ENCODE measurements at places on chromosomes 6 and 20.

- DNase-seq: no peak
Measured at GRCh38 chr20:6612606-6612923, 154.9 kb upstream of the BMP2 start.

- DNase-seq: no peak
Measured at GRCh38 chr6:112413780-112414179, 66.7 kb downstream of the RFPL4B start.

DNA sequence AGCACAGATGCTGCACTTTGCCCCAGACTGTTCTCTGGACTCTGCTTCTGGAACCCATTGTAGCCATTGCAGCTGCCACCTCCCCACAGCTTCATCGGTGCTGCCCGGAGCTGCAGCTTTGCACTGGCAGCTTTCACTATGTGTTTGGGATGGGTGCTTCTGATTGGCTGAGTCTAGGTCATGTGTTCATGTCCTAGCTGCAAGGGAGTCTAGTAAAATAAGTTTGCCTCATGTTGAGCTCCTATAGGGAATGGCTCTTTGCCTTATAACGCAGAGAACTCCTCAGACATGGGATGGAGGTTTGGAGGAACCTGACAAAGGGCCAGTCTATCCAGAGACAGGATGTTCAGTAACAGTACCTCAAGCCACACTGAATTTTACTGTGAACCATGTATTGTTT, 268.0 kb downstream of the BMP7 start:
- no peak for DNase-seq

DNA sequence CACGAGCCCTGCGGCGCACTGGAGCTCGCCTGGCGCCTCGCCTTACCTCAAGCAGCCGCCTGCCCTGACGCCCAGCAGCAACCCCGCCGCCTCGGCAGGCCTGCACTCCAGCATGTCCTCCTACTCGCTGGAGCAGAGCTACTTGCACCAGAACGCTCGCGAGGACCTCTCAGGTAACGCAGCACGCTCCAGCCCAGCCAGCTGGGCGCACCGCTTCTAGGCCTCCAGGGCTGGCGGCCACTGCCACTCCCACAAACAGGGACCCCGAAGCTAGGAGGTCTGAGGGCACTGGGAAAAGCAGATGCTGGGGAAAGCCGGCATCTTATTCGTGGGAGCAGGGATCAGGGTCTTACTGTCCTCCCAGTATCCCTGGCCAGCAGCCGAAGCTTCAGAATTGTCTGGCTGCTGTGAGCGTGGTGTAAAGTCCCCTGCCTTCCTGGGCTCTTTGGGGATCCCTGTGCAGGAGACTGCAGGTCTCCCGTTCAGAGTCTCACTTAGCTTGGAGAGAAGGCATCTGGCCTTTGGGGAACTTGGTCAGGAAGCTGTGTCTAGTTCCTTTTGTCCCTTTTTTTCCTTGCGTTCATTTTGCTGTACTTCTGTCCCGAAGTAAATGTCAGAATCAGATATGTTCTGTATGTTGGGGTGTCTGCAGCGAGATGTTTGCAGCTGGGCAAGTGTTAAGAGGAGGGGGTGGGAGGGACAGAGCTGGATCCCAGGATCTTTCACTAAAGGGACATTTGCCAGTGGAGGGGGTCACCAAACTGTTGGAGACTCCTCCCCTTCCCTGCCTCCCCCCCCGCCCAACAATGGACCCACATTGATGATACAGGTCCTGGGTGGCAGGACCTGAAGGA, 1.8 kb downstream of the FOXF2 start:
- no peak for DNase-seq

- no peak for DNase-seq
Measured at GRCh38 chr6:90338409-90338808, 41.8 kb upstream of the BACH2 start.

DNA sequence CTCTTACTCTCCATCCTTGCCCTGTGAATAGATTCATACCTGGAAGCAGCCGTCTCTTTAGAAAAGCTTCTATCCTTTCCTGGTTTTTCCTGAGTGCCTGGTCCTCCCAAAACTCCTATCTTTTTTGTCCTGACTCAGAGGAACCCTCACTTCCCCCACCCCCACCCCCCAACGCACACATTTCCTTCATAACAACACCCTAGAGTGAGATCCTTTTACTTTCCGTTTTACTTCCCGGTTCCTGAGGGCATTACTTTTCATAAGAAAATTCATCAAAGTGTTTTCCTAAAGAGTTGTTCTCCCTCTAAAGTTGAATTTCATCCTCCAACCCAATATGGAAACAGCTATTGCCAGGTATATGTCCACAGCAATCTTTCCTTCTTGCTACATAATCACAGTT, 327.0 kb downstream of the NRN1 start:
- DNase-seq: no peak

DNA sequence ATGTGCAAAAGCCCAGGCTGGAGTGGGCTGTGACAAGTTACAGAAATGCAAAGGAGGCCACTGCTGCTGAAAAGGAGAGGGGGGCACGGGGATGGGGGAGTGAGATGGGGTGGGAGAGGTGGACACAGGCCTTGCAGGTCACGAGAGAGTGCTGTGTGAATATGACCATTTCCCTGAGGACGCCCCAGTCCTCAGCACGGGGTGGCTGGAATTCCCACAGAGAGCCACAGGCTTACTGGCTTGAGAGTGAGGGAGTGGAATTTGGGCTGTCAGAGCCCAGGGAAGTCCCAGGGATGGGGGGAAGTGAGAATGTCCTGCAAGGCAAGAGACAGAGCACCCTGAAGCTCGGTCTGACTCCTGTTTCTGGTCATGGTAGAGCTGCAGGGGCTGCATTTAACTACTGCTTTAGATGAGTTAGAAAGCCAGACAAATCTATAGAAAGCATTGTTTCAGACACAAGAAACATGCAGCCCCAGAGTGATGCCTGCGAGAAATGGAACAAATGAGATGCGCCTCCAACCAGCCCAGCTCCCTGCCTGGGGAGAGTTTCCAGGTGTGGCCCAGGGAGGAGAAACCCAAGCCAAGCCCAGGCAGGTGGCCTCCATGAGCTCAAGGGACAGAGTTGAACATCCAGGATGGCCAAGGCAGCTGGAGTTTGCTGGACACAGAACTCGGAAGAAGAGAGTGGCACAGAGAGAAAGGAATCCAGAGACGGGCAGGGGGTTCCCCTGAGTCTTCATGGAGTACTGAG, 30.5 kb downstream of the NPEPL1 start:
- DNase-seq: no peak

DNA sequence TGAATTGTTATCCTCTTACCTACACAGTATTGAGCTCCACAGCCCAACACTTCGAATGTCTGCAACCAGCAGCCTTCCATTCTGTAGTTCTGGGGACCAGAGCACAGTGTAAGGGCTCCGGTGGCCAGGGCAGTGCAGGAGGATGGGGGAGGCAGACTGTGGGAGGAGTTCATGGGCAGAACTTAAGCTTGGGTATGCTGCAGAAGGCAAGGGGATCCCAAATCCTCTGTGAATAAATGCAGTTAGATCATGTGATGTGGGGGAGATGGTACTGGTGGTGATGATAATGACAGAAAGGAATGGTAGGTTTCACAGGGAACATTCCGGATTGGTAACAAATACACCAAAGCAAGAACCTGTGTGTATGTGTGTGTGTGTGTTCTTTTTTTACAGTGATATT, 26.5 kb upstream of the CNKSR3 start:
- DNase-seq: no peak

DNA sequence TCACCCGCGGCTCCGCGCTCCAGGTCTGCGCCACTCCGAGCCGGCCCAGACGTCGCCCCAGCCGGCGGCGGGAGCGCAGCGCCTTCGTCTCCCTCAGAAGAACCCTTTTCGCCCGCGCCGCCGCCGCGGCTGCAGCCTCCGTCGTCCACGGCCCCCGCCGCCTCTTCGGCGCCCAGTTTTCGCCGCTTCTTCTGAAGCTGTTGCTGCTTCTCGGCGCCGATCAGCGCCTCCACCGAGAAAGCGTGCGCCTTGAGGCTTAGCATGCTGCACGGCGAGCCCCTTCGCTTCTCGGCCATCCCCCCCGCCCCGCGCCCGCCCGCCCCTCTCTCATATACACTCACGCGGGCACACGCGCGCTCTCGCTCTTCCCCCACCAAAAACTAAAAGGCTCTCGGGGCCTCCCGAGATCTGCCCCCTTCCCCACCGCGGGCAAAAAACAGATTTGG, 489 bp downstream of the TBX18 start:
- no peak for DNase-seq

DNA sequence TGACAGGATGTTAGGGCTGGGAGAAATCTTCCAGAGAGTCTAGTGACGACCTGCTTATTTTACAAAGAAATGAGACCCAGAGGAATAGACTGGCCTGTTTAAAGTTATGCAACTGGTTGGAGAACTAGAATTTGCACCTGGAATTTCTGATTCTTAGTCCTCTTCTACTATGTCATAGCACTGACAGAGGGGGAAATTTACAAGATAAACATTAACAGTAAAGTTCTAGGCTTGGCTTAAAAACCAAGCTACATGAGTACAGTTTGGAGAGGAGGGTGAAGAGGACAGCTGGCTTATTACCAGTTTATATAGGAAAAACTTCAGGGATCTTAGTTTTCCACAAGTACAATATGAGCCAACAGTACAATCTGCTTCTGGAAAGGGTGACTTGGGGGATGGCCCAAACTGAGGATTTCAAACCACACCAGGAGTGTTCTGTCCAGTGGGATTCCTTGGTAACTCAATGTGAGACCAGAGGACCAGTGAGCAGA, 269.6 kb downstream of the CD109 start:
- DNase-seq: no peak

GRCh38 chr6:150078788-150079187, 9.9 kb upstream of the ULBP3 start:
- DNase-seq: no peak

DNA sequence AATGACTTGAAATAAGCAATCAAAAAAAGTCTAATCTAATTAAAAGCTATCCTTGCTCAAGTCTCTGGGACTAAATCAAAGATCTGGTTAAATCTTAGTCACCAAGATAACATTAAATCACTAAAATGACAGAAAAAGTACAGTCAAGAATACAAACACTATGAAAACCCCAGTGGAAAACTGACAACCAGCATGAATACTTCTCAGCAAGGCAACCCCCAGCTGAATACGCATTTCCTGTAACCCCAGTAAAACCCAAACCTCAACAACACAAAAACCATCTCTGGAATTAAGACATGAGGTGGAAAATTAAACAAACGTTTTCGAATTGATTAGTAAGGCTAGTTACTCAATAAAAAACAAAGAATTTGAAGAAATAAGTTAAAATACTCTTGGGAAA, 23.7 kb upstream of the ZC3H12D start:
- DNase-seq: peak; percentile 32

DNA sequence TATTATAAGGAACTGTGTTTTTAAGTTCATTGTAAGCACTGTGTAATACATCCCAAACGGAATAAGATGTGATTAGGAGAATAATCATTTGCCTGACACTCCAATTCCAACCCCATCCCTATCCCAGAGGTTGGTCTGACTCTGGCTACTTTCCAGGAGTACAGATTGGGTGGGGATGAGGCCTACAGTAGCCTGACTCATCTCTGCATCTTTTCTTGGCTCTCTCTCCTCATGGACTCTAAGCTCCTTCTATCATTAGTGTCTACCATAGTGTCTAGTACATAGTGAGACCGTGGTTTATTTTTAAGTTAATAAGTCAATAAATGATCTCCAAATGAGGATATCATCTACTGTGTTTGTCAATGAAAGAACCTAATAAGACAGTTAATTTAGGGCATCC, 92.2 kb upstream of the CNKSR3 start:
- no peak for DNase-seq

- DNase-seq: peak; percentile 61
Measured at GRCh38 chr6:20126789-20127653, 85.2 kb downstream of the MBOAT1 start.

- no peak for DNase-seq
Measured at GRCh38 chr6:169920359-169921020, 169.1 kb downstream of the ERMARD start.

DNA sequence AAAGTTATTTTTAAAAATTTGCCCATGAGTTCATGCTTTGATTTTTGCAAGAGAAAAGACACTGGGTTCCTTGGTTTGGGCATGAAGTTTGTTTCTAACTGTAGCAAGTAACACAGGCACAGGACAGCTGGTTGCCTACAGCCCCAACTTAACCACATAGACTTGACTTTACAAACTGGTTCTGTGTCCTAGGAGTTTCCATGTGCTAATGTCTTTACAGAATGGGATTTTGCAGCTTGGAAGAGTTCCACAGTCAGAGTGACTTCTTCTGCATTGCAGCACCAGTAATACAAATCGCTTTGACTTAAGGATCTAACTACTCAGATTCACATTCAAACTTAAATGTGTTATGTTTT, 44.3 kb downstream of the OR2B2 start:
- DNase-seq: no peak

DNA sequence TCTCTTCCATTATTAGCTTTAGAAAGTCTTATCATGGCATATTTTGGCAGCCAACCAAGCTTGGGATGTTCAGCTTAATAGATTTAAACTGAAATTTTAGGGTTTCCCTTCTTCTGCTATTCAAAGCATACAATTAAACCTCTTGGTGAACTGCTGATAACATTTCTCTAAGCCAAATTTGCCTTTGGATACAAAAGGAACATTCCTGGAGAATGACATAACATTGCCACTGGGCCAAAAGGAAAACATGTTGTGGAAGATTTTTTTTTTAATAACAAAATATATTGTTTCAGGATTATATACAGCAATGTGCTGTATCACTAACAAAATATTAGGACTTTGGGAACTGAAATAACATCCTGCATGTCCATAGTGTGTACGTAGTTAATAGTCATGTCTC, 215.1 kb upstream of the TBX18 start:
- no peak for DNase-seq

GRCh38 chr6:127486934-127487333, 27.7 kb upstream of the KIAA0408 start:
- DNase-seq: no peak

DNA sequence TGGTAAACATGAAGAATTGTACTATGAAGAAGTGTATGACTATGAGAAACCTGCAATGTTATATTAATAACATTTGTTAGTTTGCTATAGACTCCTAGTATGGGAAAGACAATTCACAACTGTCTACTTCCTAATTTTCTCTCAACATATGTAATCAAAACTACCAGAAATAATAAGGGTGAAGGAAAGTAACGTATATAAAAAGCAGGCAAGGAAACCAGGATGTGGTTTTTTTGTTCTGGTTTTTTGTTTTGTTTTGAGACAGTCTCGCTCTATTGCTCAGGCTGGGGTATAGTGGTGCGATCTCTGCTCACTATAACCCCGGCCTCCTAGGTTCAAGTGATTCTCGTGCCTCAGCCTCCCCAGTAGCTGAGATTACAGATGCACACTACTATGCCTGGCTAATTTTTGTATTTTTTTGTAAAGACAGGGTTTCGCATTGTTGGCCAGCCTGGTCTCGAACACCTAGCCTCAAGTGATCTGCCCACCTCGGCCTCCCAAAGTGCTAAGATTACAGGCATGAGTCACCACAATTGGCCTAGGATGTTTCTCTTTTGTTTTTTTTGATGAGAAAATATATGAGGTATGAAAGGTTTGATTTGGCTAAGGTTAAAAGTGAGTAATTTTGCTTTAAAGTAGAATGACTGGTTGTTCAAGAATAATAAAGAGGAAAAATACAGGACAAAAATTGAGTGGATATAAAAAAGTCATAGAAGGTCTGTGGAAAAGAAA, 83.1 kb downstream of the PTCHD4 start:
- no peak for DNase-seq

- DNase-seq: no peak
Measured at GRCh38 chr20:5030348-5031205, 29.3 kb upstream of the SLC23A2 start.
